ENCODE measurements at places on chromosomes 4 and X.

- DNase-seq: no peak
Observed at GRCh38 chr4:48093991-48094416, 40.0 kb downstream of the TXK start.

GRCh38 chr4:16516796-16517439 lies 290.6 kb upstream of the TAPT1 start:
- no peak for DNase-seq

GRCh38 chrX:8955511-8955910 lies 78.4 kb downstream of the FAM9B start:
- DNase-seq: no peak

DNA sequence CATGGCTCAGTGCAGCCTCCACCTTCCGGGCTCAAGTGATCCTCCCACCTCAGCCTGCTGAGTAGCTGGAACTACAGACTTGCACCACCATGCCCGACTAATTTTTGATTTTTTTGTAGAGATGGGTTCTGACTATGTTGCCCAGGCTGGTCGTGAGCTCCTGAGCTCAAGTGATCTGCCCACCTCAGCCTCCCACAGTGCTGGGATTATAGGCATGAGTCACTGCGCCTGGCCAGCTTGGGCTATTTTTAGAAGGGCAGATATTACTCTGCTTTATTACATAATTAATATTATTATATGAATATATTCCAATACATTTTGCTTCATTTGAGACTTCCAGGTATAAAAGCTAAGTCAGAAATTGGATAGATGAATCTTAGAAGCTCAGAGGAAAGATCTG lies 143.7 kb upstream of the ANK2 start:
- DNase-seq: no peak

DNA sequence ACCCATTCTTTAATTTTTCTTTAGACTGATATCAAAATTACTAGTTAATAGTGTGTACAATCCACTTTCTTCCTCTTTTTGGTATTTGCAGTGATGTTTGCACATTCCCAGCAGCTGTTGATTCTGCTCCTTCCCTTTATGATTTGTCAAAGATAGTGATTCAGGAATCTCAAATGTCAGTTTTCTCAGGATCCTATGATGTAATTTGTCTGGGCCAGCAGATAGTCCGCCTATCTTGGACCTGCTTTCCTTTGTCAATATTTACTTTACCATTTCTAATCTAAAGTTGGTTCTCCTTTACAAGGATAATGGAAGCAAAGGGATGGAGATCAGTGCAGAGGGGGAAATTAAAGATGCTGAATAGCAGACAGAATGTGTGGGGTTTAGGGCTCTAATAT lies 122.1 kb downstream of the REELD1 start:
- DNase-seq: no peak

GRCh38 chr4:7395645-7396044 lies 39.1 kb downstream of the PSAPL1 start:
- DNase-seq: no peak

- DNase-seq: peak; percentile 13
Observed at GRCh38 chrX:75155447-75155826, 646 bp downstream of the ABCB7 start.

DNA sequence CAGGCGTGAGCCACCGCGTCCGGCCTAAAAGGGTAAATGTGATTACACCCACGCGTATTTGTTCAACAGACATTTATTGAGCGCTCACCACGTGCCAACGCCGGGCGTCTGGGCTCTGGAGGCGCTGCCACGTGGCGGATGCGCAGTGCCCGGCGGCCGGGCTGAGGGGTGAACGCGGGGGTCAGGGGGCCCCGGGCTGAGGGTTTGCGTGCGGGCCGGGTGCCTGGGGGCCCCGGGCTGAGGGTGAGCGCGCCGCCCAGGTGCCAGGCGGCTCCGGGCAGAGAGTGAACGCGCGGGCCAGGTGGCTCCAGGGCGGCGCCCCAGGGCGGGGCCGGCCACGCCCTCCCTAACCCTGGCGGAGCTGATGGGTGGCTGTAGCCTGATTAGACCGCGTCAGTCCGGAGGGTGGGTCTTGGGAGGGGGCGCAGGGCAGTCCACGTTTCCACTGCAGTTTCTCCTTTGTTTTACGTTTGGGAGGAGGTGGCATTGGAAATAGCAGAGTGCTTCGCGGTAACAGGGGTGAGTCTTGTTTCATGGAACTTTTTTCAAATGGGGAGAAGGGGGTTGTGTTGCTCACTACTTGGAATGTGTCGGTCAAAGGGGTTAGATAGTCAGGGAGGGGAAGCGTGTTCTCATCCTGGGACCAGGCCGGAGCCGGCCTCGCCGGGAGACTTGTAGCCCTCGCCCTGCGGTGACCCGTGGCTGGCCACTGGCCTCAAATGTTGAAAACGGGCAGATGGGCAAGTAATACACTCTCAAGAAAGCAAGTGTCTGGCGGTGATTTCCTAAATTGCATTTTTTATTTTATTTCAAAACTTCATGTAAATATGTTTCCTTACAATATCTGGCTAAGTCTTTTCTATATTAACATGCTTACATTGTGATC lies at the start of gene ZFP42:
Gene ZFP42 (plus strand): TSS at position 450 of the 886 bp plus-strand sequence. CDS start 7,037 bp downstream, outside the sequence.
- DNase-seq: no peak

DNA sequence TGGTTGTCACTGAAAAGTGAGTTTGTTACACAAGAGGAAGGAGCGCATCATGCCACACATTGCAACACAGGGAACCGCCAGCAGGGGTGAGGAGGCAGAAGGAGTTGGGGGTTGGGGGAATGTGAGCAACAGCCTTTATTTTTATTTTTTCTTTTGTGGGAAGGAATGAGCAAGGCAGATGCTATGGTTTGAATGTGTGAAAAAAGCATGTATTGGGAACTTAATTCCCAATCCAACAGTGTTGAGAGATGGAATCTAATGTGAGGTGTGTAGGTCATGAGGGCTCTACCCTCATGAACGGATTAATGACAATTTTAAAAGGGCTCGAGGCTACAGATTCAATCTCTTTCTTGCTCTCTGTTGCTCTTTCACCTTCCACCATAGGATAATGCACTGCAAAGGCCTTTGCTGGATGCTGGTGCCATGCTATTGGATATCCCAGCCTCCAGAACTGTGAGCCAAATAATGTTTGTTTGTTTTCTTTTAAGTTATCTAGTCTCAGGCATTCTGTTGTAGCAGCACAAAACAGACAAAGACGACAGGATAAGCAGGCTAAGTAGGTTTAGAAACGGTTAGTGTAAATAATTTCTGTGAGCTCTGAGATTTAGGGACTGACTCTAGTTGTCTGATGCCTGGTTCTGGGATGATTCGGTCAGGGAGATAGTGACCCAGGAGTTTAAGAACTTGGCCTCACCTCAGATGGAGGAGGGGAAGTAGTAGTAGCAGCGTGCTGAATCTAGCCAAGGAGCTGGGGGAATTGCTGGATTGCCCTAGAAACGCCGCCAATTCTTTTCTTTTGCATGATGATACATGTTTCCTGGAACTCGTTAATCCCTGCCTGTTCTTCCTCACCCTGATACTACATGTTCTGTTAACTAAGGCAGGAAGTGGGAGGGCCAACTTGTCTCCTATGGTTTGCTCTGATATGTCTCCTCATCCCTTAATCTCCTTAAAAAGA lies 156.6 kb upstream of the CTSO start:
- no peak for DNase-seq

- no peak for DNase-seq
Observed at GRCh38 chr4:52010986-52011385, 9.2 kb downstream of the LRRC66 start.

- DNase-seq: no peak
Observed at GRCh38 chrX:21802054-21802670, 37.3 kb upstream of the MBTPS2 start.

GRCh38 chr4:123640824-123641223 lies 244.2 kb downstream of the SPRY1 start:
- DNase-seq: no peak

DNA sequence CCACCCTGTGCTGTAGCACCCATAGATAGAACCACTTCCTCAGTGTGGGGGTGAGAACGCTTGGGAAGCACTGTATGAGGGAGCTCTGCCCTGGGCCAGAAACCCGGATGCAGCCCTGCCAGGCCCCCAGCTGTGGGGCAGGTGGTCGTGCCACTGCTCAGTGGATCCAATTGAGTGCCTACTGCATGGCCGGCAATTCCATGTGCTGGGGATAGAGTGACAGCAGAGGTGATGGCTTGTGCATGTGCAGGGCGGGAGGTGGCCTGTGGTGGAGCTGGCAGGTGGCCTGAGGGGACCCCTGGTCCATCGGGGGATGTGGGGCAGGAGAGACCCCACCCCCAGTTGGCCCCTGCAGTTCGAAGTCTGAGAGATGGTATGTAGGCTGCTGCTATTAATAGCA lies 60.4 kb downstream of the TRMT44 start:
- DNase-seq: no peak

DNA sequence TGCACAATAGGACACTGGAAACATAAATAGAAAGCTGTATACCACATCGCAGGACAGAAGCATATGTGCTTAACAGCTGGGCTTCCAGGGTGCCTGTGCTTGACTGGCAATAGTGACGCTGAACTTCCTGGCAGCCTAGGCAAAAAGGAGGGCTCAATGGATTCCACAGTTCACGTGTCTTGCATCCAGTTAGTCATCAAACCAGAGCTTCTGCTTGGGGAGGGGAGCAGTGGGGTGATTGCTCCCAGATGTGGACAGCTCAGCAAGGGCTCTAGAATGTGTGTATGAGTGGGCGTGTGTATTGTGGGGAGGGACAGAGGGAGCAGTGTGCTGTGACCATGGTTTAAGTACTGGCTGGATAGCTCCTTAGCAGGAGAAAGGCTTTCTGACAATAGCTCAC lies 2.3 kb downstream of the PRRG3 start:
- no peak for DNase-seq

GRCh38 chr4:74376888-74377483 lies 12.0 kb downstream of the EREG start:
- peak; percentile 57 for DNase-seq

- DNase-seq: peak; percentile 87
Observed at GRCh38 chrX:154490414-154491083, at the start of gene SLC10A3. Gene SLC10A3 (minus strand): TSS chrX:154490629. CDS start chrX:154488940, 1,689 bp downstream.

GRCh38 chr4:36140421-36140820 lies 103.9 kb downstream of the ARAP2 start:
- DNase-seq: no peak

DNA sequence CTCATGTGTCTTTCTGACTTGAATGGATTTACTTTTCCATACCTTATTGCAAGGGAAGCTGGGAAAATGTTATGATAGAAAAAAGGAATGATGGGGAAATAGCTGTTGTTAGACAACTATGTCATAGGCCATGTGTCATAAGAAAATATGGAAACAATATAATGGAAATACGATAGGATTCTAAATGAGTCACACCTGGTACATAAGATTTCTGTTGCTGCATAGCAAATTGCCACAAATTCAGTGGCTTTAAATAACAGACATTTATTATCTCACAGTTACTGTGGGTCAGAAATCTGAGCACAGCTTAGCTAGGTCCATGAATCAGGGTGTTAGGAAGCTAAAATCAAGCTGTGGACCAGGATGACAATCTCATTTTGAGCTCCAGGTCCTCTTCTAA lies 44.6 kb upstream of the ANKRD50 start:
- DNase-seq: no peak

- no peak for DNase-seq
Observed at GRCh38 chr4:168019921-168020320, 72.4 kb upstream of the ANXA10 start.

DNA sequence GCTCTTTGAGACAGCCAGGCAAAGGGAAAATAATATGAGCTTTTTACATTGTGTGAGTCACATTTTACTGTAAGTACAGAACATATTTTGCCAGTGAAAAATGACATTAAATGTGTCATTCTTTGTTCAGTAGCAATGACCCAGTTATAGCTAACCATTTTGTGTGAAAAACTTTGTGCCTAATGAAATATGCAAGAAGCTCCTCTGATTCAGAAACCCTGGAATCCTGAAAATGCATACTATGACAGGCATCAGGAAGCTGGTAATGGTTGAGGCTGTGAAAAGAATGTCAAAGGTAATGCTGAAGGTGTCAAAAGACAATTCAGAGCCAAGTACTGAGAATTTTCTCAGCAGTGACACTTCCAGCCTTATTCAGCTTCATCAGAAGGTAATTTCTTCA lies 549.5 kb upstream of the SMIM31 start:
- DNase-seq: no peak

DNA sequence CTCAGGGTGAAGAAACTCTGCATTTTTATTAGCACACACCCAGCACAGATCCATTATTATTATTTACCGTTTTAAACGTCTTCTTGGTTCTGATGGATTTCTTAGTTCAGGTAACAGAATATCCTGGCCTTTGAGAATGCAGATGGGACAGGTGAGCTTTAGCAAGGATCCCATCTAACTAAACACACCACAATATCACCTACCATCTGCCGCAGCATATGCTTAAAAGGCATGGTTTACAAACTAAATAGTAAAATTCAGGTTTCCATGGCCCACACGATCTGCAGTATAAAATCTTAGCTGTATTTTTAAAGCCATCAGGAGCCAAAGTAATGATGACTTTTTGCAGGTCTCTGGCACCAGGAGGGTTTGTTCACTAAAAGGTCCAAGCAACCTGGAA lies 31.7 kb upstream of the GATB start:
- no peak for DNase-seq

- no peak for DNase-seq
Observed at GRCh38 chr4:152351080-152351479, 184.8 kb downstream of the FBXW7 start.

- DNase-seq: no peak
Observed at GRCh38 chr4:40559585-40560465, 69.8 kb downstream of the RBM47 start.

All from inflammatory macrophage treated with lipopolysaccharide for 1 hour (primary cell).